H1 (cell line): ENCODE measurements at places on chromosomes 2 and 18.

GRCh38 chr2:236782938-236783337 is 213.3 kb downstream of the ACKR3 start:
- DNase-seq: no peak
- no peaks in the 10 kb centered on the region for H3K36me3 ChIP-seq
- no peak overlapping the region for H3K27ac ChIP-seq

- H3K36me3 ChIP-seq: no peaks in the 10 kb centered on the region
- H3K4me1 ChIP-seq: peaks cover 13% of the 10 kb centered on the region; the same call in 1 of the 2 replicates
- no peak overlapping the region for H3K4me3 ChIP-seq
- DNase-seq: no peak
- H3K27me3 ChIP-seq: no peaks in the 10 kb centered on the region
- H3K27ac ChIP-seq: no peak overlapping the region
Observed at GRCh38 chr2:111534910-111535352, 349.1 kb downstream of the ANAPC1 start.

- H3K27me3 ChIP-seq: no peaks in the 10 kb centered on the region
- no peak overlapping the region for H3K27ac ChIP-seq
- no peaks in the 10 kb centered on the region for H3K36me3 ChIP-seq
- no peak for DNase-seq
- H3K4me1 ChIP-seq: no peaks in the 10 kb centered on the region; the same call in 1 of the 2 replicates
- no peak overlapping the region for H3K4me3 ChIP-seq
Observed at GRCh38 chr2:121189661-121190381, 95.2 kb downstream of the TFCP2L1 start.

- no peaks in the 10 kb centered on the region for H3K36me3 ChIP-seq
- no peaks in the 10 kb centered on the region for H3K27me3 ChIP-seq
- peaks cover 3% of the 10 kb centered on the region; the same call in 1 of the 2 replicates for H3K4me1 ChIP-seq
- no peak overlapping the region for H3K27ac ChIP-seq
- no peak for DNase-seq
Observed at GRCh38 chr2:240626531-240627300, 1.4 kb downstream of the GPR35 start.

- H3K4me3 ChIP-seq: no peak overlapping the region
- DNase-seq: no peak
- H3K27ac ChIP-seq: no peak overlapping the region
- peaks cover 7% of the 10 kb centered on the region for H3K4me1 ChIP-seq
- no peaks in the 10 kb centered on the region for H3K36me3 ChIP-seq
Observed at GRCh38 chr2:100879296-100879695, 59.4 kb downstream of the NPAS2 start.
